ENCODE measurements at places on chromosomes 12 and 14.
A peak's percentile ranks its signal among the peaks of the same experiment; 100 is the strongest.

- no peak for DNase-seq
Measured at GRCh38 chr14:100018482-100018881, 46.7 kb upstream of the EVL start.

GRCh38 chr12:11477110-11477509, 81.7 kb upstream of the PRB2 start:
- DNase-seq = no peak

GRCh38 chr12:111353603-111354295, 15.1 kb downstream of the PHETA1 start:
- DNase-seq = no peak

- peak; percentile 61 for DNase-seq
Measured at GRCh38 chr14:72516936-72517700, 376.8 kb downstream of the DPF3 start.

DNA sequence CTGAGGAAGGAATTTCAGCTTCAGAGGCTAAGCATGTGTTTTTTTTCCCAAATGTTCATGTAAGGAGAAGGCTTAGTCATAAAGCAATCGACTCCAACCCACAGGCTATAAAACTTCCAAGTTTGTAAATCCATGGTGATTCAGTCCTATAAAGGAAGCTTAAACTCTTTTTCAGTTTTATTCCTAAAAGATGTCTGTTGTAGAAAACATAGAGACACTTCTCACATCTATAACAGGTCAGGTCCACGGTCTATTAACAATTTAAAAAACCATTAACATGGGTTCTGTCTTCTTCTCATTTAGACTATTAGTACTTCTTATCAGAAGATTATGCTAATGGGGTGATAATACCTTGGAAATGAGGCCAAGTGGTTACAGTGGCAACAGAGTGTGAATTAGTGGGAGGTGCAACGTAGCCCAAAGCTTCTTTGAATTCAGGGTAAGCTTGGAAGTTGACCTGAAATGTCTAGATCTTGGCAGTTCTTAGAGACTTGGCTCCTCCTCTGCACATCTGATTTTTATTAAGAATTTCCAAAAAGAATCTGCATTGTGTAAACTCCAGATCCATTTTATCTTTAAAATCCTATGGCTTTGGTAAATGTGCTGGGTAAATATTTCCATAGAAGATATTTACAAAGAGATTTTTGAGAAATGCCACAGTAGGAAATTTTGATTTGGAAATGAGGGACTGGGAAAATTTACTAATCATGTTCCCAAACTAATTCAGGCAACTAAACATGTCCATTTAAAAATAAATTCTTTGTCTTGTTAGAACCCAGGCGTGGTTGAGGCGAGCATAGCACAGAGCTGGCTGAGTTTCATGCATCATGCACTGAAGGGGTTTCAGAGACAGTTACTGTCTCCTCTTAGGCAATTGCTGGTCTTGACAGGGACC, 86.4 kb downstream of the EML1 start:
- DNase-seq = no peak

DNA sequence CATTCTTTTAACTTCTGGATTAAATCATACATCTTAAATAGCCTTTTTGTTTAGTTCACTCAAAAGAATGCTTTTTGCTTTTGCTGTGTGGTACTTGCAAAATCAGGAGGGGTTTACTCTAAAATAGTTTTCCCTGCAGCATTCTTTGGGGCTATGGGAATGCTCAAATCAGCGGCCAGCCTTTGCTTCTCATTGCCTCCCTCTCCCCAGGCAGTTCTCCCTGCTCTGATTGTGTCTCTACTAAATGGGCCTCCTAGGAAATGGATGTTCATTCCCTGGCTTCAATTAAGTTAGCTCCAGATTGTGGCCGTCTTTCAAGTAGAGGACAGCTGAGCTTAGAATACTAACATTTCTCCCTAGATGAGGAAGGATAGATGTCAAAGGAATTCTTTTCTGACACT, 4.4 kb downstream of the TULP3 start:
- no peak for DNase-seq

DNA sequence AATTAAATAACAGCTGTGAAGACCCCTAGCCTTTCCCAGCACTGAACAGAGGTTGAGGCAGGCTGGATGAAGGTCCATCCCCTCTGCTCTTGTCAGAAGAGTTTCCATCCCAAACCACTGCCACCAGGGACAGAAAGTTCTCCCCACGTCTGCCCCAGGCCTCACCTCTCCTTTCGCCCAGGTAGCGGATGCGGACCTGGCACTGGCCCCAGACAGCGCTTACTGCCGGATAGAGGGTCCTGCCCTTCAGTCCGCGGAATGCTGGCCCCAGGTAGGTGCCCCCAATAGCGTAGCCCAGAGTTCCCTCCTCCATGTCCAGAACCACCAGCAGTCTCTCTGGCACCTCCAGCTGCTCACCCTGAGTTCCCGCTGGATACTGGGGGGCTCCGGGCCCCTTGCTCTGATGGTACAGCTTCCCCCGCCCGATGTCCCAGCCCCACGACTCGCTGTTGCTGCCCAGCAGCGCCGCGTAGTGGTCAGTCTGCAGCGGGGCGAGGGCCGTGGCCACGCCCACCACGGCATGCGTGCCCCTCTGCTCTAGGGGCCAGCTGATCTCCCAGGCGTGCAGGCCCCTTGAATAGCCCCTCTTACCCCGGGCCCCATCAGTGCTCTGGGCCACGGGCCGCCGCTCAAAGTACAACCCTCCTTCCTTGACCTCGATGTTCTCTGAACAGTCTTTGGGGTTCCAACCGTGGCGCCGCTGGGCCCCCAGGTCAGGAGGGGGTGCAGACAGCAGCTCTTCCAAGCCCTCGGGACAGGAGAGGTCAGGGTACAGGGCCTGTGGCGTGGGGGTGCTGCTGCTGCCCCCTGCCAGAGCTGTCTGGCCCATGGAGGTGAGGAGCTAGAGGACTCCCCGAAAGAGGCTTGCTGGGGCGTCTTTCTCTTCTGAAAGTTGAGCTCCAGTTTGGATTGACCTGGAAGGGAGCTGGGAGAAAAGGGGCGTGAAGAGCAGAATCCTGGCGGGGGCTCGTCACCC, 742 bp downstream of the SPSB2 start:
- peak; percentile 89 for DNase-seq

GRCh38 chr14:70192915-70193314, 4.2 kb upstream of the SLC8A3 start:
- no peak for DNase-seq

DNA sequence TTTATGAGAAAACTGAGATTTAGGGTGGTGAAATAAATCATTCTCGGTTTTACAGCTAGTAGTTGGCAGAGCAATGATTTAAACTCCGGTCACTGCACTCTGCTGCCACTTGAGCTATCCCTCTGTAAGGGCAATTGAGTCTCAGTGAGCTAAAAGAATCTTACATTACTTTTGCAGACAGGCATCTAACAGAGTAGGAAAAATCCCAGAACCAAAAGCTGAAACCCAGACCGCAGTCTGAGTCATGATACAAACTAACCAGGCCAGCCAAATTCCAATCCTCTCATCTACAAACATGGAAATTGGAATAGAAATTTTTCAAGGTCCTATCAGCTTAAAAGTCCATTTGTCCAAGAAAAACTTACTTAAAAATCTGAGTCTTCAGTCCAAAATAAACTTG, 73.7 kb downstream of the ANKS1B start:
- no peak for DNase-seq

DNA sequence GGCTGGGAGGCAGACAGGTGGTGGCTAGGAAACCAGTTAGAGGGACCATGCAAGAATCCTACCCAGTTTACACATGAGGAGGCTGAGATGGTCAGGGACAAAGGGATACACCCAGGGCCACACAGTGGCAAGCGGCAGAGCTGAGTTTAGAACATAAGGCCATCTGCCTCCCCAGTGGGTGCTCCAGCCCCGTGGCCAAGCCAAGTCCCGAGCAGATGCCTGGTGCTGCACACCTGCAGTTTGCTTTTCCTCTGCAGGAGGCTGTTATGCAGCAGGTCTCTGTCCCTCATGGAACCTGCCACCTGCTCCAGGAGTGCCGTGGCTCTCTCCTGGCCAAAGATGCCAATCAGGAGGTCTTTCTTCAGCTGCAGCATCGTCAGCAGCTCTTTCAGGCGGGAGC, 70.8 kb downstream of the SYNE3 start:
- no peak for DNase-seq

DNA sequence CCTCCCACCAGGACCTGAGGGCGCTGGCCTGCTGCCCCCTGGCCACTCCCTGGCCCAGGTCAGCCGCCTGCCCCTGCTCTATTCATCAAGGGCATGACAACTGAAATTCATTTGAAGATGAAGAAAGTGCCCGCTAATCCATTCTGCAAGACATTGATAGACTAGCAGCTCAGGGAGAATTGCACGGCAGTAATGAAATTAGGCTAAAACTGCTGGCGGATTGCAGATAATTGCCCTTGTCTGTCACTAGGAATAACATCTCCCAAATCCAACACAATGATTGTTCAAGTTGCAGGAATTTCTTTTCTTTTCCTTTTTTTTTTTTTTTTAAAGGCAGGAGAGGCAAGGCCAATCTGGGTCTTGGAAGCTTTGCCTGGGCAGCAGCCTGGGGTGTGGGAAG, 44.5 kb downstream of the MVK start:
- no peak for DNase-seq

DNA sequence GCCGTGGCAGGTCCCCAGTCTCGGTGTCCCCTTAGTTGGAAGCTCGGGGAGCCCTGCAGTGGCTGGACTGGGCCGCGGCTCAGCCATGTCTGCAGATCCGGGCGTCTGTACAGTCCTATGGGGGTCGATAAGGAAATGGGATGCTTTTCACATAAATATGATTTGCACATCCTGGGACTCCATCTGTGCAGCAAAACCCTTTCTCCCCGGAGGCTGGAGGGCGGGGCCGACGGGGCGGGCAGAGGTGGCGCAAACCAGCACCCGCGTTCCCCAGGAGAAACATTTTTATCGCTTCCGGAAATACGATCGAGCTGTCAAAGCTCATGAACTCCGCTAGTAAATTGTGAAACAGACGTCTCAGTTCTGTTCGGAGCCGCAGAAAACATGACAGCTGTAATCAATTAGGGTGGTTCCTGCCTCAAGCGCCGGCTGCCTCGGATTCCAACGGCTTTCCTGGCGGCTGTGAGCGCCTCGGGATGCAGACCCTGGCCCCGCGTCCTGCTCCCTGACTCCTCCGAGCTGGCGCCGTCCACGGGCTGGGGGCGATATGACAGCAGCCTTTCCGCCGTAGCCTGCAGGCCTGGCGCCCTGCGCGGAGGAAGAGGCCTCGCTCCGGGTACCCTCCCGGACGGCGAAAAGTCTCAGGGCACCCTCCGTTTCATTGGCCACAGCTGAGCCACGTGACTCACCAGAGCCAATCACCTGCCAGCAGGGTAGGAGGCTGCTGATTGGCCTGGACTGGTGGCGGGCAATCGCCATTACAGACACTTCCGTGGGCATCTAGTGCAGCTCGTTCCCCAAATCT, 23.0 kb downstream of the DIO3 start:
- DNase-seq = no peak

DNA sequence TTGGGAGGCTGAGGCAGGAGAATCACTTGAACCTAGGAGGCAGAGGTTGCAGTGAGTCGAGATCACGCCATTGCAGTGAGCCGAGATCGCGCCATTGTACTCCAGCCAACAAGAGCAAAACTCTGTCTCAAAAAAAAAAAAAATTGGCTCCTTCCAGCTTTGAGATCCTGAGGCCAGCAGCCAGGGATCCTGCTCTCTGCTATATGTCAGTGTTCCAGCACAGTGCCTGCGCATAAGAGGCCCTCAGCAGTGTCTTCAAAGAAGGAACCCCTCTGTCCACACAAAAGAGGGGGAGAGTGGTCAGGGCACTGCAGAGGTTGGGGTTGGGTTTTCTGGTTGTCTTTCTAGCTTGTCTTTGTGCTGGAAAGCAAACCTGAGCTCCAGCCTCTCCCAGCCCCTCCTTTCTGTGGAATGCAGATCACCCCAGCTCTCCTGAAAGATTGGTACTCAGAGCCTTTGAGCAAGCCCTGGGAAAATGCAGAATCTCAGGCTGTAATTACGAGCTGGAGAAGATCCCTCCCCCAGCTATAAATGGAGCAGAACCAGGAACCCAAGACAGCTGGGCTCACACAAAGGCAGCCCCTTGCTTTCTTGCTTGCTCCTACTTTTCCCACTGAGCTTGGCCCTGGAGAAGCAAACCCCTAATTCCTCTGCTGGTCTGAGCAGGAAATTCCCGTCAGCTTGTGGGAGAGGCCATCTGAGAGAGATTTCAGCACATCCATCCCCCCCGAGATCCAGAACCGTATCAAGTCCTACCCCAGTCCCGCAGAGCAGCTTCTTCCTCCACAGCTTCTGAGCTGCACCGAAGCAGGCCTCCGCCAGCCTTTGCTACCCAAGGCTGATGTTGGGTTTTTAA, 205.7 kb downstream of the ZFP36L1 start:
- no peak for DNase-seq

GRCh38 chr14:71166180-71166837, 259.1 kb downstream of the PCNX1 start:
- DNase-seq = no peak

DNA sequence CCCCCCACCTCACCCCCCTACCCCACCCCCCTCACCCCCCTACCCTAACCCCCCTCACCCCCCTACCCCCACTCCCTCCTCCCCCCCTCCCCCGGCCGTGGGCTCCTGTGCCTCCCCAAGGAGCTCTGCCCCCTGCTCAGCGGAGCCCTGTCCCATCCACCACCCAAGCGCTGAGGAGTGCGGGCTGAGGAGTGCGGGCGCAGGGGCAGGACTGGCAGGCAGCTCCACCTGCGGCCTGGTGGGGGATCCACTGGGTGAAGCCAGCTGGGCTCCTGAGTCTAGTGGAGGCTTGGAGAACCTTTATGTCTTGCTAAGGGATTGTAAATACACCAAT, 2.3 kb upstream of the JPH4 start:
- no peak for DNase-seq

GRCh38 chr14:61090432-61091216, 109.6 kb downstream of the SLC38A6 start:
- no peak for DNase-seq

DNA sequence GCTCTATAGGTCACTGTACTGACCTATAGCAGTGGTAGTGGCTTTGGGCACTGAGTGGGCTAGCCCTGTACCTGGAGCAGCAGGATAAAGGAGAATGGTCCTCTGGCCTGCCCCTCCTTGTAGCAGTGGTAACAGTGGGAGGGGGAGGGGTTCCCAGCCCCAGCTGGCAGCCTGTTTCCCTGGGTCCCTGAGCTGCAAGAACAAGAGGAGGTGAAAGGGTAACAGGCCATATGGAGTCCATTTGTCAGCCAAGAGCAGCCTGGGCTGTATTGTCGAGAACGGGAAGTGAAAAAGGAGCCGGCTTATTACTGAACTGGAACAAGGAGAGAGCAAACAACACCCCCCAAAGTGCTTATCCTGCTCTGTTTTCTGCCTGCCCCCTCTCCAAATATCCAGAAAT, 73.8 kb upstream of the SRSF5 start:
- no peak for DNase-seq

DNA sequence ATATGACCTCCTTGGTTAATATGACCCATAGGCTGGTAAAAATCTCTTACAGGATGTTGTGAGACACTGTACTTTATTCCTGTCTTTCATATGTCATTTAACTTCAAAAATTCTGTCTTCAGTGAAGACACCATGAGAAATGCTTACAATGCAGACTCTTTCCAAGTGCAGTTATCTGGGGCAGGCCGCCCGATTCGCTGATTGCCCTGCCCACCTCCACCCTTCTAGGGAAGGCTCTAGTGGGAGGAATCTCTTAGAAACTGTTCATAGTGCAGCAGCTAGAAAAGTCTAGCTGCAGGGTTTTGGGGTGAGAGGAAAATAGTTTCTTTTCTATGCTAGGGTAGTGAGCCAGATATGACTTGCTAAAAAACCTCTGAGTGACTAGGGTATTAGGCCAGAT, 15.0 kb upstream of the CIPC start:
- no peak for DNase-seq

- DNase-seq = no peak
Measured at GRCh38 chr12:5586201-5586600, 154.3 kb downstream of the NTF3 start.

- no peak for DNase-seq
Measured at GRCh38 chr12:110282956-110283817, 2.1 kb downstream of the ATP2A2 start.
